Cardiac fibroblast (primary cell): ENCODE measurements at places on chromosomes 3 and 15.

- DNase-seq = no peak
Measured at GRCh38 chr3:98532709-98533571, 1.2 kb downstream of the GPR15 start.

GRCh38 chr3:23804441-23805209 is 1.1 kb upstream of the UBE2E1 start:
- peak; percentile 17 for DNase-seq

DNA sequence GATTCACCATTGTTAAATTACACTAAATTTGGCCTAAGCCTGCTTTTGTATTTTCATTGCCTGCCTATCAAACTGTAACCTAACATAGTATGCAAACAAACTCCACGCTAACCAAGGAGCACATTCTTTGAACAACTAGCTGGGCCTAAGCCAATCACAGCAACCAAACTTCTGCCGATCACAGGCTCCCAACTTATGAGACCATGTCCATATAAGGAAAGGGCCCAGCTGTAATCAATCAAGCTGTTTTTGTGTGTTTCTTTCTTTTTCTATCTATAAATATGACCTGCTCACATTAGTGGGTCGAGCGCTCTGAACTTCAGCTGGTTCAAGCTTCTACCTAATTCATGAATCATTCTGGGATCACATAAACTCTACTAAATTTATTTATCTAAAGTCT is 473.6 kb downstream of the SI start:
- no peak for DNase-seq

GRCh38 chr3:158434412-158435038 is 136.5 kb upstream of the MLF1 start:
- DNase-seq = peak; percentile 83

- DNase-seq = peak; percentile 51
Measured at GRCh38 chr3:128505771-128506170, 12.8 kb upstream of the GATA2 start.

GRCh38 chr15:40633178-40633577 is 39.1 kb downstream of the KNL1 start:
- peak; percentile 33 for DNase-seq

- DNase-seq = no peak
Measured at GRCh38 chr15:82014989-82015388, 30.8 kb downstream of the MEX3B start.

DNA sequence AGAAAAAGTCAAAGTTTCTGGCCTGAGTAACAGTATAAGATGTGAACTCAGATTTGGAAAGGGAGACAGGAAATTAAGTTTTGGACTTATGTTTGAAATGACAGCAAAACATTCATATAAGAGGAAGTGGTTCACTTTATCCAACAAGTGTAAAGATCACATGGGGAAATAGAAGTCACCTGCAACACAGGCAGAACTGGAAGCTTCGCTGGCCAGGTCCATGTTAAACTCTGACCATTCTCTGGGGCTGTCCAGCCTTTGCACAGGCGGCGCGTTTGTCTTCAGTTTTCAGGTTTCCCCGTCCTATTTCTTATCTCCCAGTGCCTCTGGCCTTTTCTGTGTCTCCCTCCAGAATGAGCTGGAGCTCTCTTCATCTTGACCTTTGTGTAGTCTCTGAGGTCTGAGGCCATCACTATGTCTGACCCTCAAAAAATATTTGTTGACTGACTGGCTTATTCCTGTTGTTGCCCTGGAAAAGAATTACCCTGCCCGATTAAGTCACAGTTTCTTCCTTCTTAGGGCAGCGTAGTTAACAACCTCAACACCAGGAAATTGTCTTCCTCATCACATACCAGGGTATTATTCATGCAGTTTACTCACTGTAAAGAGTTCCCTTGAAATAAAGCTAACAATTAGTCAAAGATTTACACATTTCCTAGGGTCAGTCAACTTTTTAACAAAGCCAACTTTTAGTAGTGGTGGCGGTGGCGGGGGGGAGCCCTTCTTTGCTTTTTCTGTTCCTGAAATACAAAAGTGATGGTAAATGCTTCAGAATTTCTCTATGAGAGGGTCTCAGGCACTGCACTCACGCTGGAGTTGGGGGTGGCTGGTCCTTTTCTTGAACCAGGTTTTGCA is 959 bp upstream of the RASA2 start:
- peak; percentile 90 for DNase-seq

GRCh38 chr3:12986031-12986430 is 87.2 kb downstream of the IQSEC1 start:
- no peak for DNase-seq

DNA sequence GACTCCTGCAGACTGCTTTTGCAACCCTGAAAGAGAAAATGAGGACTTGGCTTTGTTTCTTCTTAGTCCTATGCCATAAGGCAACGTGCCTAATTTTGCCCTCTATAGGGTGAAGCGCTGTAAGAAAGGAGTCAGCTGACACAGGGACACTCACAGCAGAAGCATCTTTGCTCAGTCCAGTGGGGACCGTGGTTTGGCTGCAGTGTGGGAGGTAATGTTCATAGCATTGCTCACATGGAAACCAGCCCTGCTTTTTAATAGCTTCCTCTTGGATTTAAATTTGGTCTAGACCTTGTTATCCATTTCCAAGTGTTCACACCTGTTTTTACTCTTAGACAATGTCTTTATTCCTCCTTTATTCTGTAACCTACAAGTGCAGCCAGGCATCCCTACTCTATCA is 1032.1 kb downstream of the NTRK3 start:
- peak; percentile 68 for DNase-seq

- peak; percentile 76 for DNase-seq
Measured at GRCh38 chr3:153215966-153216365, 53.9 kb downstream of the RAP2B start.

DNA sequence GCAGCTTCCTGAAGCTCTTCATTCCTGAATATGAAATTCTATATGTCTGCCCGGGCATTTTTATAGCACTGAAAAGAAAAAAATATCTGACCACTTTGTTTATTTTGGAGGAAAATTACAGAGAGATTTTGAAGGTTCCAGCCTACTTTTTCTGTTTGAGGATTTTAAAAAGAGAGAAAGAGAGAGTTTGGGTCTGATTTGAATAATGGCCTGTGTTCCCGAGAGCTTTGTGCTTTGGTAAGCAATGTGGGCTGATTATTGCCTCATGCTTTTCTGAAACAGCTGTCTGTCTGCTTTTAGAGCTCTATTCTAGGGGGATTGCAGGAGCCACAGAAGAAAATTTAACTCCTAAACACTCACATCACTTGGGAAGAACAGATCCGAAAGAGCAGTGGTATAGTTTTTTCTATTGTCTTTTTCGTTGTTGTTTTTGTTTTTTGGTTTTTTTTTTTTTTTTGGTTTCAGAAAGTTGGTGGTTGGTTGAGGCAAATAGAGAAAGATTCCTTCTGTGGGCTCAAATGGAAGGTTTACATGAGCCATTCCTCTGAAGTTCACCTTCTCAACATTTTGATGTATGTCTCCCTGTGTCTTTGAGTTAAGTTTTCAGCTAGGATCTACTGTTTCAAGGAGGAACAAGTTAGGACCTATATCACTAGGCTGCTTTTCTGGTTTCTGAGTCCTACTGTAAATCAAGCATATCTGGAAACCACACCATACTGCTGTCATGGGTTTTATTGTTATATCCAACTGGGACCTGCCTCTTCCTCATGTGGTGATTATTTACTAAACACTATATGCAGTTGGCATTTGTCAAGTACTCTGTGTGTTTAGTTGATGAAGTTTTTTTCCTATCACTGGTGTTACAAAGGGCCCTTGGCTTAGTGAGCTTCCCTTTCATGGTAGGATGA is 178.9 kb downstream of the KCNMB2 start:
- no peak for DNase-seq

DNA sequence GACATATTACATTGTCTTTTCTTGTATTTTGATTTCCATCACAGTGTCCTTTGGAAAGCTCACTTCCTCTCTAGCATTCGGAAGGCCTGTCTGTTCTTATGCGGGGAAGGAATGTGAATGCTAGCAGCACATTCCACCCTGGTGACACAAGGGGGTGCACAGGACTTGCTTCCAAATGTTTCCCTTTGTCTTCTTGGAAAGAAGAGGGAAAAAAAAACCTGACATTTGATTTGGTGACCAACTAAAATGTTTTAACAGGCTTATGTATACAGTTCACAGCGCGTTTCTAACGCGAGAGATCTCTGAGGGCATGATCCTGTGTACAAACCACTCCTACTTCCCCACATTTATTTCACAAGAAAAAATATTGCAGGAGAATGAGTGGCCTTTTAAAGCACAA is 107.6 kb upstream of the FXR1 start:
- peak; percentile 74 for DNase-seq

- DNase-seq = no peak
Measured at GRCh38 chr3:142852009-142852408, 36.9 kb downstream of the PCOLCE2 start.

GRCh38 chr3:50212502-50212901 is 7.4 kb downstream of the SLC38A3 start:
- no peak for DNase-seq

DNA sequence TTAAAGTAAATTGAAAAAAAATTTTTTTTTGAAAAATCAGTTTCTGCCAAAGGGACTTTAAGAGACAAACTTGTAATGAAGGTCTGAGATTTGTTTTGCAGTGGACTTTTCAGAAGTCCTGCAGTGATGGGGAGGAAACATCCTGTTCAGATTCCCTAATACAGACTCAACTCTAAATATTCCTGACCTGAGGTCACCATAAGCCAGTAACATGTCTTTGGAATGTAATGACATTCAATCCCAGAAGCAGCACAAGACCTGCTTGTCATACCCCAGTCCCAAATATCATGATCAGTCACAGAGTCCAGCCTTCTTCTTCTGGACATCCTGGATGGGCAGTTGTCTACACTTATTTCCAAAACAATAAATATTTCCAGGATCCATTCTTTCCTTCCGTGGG is 53.6 kb downstream of the TMEM39A start:
- no peak for DNase-seq

GRCh38 chr15:68377766-68378165 is 54.2 kb downstream of the ITGA11 start:
- DNase-seq = no peak
